ENCODE measurements at places on chromosomes 13 and 19. TPM values are rescaled to one million over a fixed set of nuclear protein-coding genes. Genes with fewer than 3 reads are reported as not detected.

GRCh38 chr13:113639616-113640262 is 18.3 kb downstream of the ATP4B start:
- DNase-seq = no peak

GRCh38 chr13:29743201-29743786 is 107.1 kb downstream of the UBL3 start:
- DNase-seq = no peak

DNA sequence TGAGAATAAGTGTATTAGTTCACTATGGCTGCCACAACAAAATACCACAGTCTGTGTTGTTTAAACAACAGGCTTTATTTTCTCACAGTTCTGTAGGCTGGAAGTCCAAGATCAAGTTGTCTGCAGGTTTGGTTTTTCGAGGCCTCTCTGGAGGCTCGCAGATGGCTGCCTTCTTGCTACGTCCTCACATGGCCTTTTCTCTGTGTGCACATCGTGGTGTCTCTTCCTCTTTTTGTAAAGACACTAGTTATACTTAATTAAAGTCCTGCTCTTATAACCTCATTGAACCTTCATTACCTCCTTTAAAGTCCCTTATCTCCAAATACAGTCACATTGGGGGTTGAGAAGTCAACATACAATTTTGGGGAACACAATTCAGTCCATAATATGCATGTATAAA is 10.6 kb downstream of the CSNK1A1L start:
- DNase-seq = no peak

GRCh38 chr19:6271251-6271650 is 8.5 kb downstream of the MLLT1 start:
- DNase-seq = no peak

LHB gene
- not detected for polyA plus RNA-seq

CCDC169 gene
- 3.0 TPM for polyA plus RNA-seq
